ENCODE measurements at places on chromosomes 16 and 17.

GRCh38 chr16:30985401-30986128 is 558 bp downstream of the HSD3B7 start:
- DNase-seq: no peak

DNA sequence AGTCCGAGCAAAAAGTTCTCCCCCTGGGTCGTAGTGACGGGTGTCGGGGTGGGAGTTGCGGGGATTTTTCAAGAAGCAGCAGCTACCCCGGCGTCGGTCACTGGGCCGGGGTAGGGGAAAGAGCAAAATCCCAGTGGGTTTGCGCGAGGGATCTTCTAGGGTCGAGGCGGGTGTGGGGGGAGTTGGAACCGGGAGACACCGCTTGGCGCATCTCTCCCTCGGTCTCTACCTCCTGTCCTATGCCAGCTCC is 2.3 kb upstream of the UBTF start:
- no peak for DNase-seq

GRCh38 chr17:79029327-79030009 is 5.5 kb downstream of the C1QTNF1 start:
- DNase-seq: no peak

- DNase-seq: no peak
Observed at GRCh38 chr17:82239401-82239925, 10.6 kb downstream of the SLC16A3 start.

GRCh38 chr17:82370471-82371332 is 863 bp upstream of the UTS2R start:
- peak; percentile 15 for DNase-seq

DNA sequence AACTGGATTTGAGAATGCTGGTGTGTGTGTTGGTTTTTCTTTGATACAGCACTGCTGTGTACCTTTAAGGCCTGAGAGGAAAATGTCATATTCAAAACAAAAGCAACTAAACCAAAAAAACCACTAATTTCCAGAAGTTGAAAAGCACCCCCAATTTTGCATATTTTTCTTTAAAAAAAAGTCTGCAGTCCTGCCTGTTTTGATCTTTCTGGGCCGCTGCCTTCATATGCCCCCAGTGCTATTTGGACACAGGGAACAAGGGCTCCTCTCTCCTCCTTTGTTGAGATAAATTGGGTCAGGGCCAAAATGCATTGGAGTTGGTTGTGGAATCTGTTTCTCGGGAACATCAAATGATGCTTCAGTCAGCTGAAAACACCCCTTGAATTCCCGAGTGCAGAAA is 26.9 kb downstream of the GPT2 start:
- DNase-seq: no peak

GRCh38 chr17:43479948-43480347 is 3.8 kb upstream of the DHX8 start:
- DNase-seq: no peak
